Activated T-cell treated with anti-CD3 and anti-CD28 coated beads, Interleukin-2, amount 50 U/mL, for 72 hours (primary cell): ENCODE measurements at places on chromosomes 12 and 14. TPM values are rescaled to one million over a fixed set of nuclear protein-coding genes. Genes with fewer than 3 reads are reported as not detected.

Gene POTEM
- total RNA-seq = not detected

- no peaks in the 10 kb centered on the region for H3K27me3 ChIP-seq
- no peaks in the 10 kb centered on the region for H3K4me1 ChIP-seq
- H3K36me3 ChIP-seq = peaks cover 4% of the 10 kb centered on the region
- no peak overlapping the region for H3K27ac ChIP-seq
- no peak for DNase-seq
- H3K4me3 ChIP-seq = no peak overlapping the region
Observed at GRCh38 chr14:71730471-71730870, 201.8 kb upstream of the RGS6 start.

DNA sequence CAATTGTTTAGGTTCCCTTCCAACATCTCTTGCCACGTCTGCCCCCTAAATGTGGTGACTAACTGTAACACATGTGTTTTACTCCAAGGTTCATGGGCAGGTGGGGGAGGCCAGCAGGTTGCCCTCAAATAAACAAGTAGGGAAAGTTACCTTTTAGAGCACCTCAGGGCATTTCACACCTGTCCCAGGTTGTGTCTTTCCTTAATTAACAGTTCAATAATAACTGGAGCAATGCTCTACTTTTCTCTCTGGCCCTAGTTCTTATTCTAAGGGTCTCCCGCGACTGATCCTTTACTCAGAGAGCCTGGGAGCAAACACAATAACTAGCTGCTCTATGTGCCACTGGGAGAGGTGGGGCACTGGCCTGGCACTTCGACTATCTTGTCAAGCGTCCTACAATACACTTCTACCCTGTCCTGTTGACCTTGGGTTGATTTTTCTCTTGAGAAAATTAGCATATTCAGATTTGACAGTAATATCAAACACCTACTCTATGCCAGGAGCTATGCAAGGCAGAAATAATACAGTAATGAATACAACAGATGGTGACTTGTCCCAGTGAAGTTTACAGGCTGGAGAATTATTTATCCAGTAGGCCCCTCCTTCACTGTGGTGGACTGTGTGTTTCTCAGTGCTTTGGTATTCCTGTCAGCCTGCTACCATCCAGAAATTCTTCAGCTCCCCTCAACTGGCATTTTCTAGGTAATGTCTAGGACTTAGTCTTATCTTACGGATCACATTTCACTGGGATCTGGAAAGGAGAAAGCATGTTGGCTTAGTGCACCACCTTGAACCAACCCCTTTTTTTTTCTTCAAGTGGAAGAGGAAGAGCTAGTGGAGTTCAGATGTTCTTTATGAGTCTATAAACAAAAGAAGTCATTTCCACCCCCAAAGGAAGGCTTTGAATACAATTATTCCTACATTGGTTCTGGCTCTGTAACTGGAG, 202.6 kb downstream of the CRADD start:
- no peak overlapping the region for H3K27ac ChIP-seq
- no peaks in the 10 kb centered on the region for H3K27me3 ChIP-seq
- DNase-seq = no peak

GRCh38 chr14:73462815-73463214, 4.5 kb upstream of the NUMB start:
- peaks cover 5% of the 10 kb centered on the region for H3K36me3 ChIP-seq
- H3K4me3 ChIP-seq = no peak overlapping the region
- no peaks in the 10 kb centered on the region for H3K27me3 ChIP-seq
- H3K27ac ChIP-seq = no peak overlapping the region
- H3K4me1 ChIP-seq = peaks cover 78% of the 10 kb centered on the region

GRCh38 chr14:102545461-102546265, 36.1 kb upstream of the ANKRD9 start:
- peak overlapping the region; percentile 69 for H3K4me3 ChIP-seq
- H3K4me1 ChIP-seq = no peaks in the 10 kb centered on the region
- DNase-seq = no peak
- H3K27me3 ChIP-seq = peaks cover 48% of the 10 kb centered on the region
- H3K27ac ChIP-seq = no peak overlapping the region
- H3K36me3 ChIP-seq = no peaks in the 10 kb centered on the region

GRCh38 chr14:55301437-55302121, 30.4 kb downstream of the FBXO34 start:
- H3K4me3 ChIP-seq = peak overlapping the region; percentile 48
- H3K27ac ChIP-seq = peak overlapping the region; percentile 25
- peaks cover 79% of the 10 kb centered on the region for H3K4me1 ChIP-seq
- DNase-seq = peak; percentile 17
- H3K27me3 ChIP-seq = no peaks in the 10 kb centered on the region
- no peaks in the 10 kb centered on the region for H3K36me3 ChIP-seq

DNA sequence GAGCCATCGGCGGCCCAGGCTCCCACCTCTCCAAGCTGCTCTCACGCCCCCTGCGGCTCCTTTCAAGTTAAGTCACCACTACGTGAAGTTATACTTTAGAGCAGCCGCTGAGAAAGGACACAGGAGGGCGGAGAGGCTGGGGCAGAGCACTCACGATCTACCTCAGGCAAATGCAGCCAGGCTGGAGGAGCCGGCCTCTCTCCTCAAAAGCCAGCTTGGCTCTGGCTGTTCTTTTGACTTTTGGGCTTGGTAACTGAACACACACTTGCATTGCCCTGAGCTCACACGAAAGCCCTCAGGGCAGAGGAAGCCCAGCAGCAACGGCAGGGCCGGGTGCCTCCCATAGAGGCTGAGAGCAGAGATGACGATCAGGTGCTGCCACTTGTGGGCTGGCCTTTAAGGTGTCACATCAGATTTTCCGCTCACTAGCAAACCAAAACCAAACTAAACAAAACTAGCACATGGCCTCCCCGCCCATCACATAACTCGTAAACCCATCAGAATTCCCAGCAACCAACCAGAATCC, 75.2 kb downstream of the PITPNM2 start:
- H3K27me3 ChIP-seq = no peaks in the 10 kb centered on the region
- DNase-seq = peak; percentile 86
- H3K4me1 ChIP-seq = peaks cover 73% of the 10 kb centered on the region
